NCI-H2107 (cell line): ENCODE measurements at places on chromosomes 2 and 18.

DNA sequence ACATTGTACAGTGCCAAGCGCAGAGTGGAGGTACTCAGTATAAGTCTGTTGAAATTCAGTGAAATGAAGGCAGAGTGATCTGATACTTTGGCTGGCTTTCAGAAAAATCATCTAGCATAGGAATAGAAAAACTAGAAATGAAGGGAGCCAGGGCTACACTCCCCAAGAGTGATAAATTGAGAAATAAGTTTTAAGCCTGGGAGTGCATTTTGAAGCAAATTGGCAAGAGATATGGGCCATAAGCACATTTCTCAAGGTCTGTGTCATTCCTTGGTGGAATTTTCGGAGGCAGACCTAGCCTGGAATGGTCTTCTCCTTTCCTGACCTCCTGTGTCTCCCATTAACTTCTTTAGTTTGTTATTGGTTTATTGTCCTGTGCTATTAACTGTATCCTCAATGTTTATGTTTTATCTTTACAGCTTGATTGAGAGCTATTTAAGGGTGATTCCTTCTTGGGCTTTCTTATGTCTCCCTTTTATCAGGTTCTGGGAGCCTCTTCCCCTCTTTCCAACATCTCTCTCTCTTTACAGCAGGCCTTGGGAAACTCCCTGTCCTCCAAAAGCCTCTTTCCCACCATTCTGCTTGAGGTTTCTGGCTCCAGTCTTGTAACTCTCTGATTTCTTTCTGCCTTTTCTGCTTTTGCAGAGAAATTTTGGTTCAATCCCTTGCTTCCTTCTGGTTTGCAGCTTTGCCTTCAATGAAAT is 649.5 kb downstream of the SLC4A3 start:
- no peak for DNase-seq

- no peak for DNase-seq
Measured at GRCh38 chr2:25521126-25521525, 152.3 kb downstream of the DTNB start.

GRCh38 chr2:43033016-43033270 is 193.5 kb downstream of the ZFP36L2 start:
- DNase-seq, result no peak

DNA sequence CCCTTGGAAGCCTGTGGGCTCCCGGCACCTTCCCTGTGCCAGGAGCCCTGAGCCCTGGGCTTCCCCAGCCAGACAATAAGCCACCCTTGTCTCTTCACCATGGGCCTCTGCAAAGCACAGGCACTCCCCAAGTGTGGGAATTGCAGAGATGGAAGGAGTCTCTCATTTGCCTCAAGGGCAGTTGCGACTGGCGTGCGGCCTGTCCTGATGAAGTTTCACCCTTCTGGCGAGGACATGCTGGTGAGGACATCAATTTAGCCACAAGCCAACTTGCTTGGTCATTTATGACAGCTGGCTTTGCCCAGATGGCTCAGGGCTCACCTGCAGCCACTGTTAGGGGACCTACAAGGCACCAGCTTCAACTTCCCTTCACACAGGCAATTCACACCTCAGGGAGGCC is 180.2 kb downstream of the ANAPC1 start:
- DNase-seq, result no peak

DNA sequence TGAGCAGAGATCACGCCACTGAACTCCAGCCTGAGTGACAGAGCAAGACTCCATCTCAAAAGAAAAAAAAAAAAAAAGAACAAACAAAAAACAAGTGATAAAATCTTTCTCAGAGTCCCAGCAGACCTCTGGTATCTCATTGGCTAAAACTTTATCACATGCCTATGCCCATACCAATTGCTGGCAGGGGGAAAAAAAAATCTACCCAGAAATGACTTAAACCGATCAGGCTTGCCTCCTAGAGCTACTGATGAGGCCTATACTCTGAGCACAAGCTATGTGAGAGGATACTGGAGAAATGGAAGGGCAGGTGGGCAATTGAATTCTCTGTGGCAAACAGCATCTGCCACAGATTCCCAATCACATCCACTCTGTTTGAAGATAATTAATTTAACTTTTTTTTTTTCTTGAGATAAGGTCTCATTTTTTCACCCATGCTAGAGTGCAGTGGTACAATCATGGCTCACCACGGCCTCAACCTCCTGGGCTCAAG is 49.0 kb downstream of the FBXO36 start:
- DNase-seq, result no peak

DNA sequence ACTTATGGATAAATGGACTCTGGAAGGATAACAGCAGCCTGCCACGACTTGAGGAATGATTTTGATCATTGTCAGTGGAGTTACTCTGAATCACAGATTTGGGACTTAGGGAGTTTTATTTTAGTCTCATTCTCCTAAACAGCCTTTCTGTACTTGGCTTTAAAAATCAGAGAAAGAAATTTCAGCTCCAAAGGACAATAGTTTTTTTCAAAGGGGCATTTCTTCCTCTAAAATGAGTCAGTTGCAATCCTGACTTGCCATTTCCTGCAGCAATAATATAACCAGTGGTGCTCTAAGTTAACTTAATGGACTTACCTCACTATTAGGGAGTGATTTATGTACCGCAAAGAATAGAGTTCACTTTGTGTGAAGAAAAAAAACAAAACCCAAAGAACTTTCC is 35.1 kb upstream of the MTX2 start:
- DNase-seq, result no peak

DNA sequence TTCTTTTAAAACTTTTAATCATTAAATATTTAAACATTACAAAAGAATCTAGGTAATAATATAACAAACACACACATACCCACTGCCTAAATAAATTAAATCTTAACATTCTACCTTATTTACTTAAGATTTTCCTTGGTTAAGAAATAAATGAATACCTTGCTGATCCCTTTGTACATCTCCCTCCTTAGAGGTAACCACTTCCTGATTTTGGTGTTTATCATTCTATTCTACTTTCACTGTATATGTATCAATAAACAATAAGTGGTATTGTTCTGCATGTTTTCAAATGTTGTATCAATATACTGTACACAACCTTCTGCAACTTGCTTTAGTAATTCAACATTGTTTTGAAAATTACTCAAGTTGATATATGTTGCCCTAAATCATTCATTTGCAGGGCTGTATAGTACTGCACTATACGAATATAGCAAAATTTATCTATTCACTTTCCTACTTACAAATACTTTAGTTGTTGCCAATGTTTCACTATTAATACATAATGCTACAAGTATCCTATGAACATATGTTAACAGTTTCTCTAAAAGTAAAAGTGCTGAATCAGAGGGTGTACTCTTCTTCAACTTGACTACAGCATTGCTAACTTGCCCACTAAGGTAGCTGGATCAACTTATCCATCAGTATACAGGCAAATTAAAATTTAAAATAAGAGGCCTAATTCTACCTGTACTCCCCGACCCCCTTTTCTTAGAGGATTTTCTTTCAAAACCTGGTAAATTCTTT is 65.8 kb downstream of the MEMO1 start:
- no peak for DNase-seq

GRCh38 chr18:3340015-3340681 is 78.2 kb downstream of the MYL12B start:
- DNase-seq, result no peak

DNA sequence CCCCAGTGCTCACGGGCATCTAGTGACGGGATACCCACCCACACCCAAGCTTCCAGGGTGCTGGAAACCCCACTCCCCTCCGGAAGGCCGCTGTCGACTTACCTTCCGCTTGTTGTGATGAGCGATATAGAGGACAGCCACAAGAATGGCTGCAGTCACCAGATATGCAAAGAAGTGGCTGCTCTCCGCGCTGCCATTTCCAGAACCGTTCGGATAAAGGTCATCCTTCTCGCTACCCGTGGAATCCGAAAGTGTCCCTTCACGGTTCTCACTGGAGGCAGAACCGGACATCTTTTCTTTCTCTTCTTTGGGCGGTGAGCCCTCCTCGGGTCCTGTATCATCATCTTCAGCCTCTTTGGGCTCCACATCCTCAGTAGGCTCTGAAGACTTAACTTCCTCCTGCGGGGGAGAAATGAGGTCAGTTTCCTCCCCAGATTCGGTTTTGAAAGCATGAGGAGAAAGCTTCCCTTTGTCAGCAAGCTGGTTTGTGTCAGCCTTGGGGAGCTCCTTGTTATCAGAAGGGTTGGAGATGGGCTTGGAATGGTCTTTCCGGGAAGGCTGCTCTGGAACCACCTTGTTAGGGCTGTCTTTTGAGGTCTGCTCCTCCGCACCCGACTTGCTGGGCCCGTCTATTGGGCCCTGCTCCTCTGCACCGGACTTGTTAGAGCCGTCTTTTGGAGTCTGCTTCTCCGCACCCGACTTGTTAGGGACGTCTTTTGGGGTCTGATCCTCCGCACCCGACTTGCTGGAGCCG is 1.2 kb downstream of the TGOLN2 start:
- DNase-seq, result no peak

- DNase-seq, result no peak
Measured at GRCh38 chr18:76765649-76766048, 56.7 kb upstream of the ZNF236 start.

GRCh38 chr2:223932816-223933800 is 12.0 kb downstream of the WDFY1 start:
- DNase-seq, result no peak

- DNase-seq, result no peak
Measured at GRCh38 chr2:102295566-102295965, 15.8 kb upstream of the IL1RL1 start.

DNA sequence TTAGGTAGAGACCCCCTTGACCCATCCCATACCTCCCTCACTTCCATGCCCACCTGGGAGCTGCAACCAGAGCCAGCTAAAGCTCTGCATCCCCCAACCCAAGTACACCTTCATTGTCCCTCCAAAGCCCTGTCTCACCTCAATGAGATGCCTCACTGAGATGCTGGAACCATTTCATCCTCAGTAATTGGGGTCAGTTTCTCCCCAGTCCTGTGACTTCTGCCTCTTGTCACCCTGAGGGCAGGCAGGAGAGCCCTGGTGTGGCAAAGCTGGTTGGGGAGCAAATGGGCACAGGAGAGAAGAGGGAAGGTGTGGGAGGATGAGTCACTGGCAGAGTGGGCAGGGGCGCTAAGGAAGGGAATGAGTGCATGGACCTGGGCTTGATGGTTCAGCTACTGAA is 27.9 kb upstream of the NT5DC4 start:
- DNase-seq, result no peak

DNA sequence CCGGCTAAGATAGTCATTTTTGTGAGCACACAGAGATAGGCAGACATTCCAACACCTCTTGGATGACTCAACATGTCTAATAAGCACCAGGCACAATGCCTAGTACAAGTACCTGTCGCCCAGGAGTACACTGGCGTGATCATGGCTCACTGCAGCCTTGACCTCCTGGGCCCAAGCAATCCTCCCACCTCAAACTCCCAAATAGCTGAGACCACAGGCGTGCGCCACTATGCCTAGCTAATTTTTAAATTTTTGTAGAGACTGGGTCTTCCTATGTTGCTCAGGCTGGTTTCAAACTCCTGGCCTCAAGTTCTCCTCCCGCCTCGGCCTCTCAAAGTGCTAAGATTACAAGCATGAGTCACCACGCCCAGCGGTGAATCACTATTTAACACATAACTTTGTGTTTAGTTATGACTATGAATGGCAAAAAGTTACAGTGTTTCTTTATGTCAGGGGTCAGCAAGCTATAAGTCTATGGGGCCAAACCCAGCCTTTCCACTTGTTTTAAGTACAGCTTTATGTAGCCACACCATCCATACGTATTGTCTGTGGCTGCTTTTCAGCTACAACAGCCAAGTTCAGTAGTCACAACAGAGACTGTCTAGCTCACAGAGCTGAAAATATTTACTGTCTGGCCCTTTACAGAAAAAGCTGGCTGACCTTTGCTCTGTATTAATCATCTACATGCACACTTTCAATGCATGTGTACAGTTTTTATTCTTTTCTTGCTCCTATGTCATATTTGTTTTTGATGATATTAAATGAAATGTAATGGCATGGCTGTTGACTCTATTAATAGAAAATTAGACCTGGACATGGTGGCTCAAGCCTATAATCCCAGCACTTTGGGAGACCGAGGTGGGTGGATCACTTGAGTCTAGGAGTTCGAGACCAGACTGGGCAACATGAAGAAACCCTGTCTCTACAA is 18.7 kb downstream of the ORC2 start:
- no peak for DNase-seq

- DNase-seq, result no peak
Measured at GRCh38 chr2:8494589-8494988, 187.3 kb upstream of the ID2 start.
